Endothelial cell of umbilical vein (primary cell): ENCODE measurements at places on chromosomes 13 and 19.

DNA sequence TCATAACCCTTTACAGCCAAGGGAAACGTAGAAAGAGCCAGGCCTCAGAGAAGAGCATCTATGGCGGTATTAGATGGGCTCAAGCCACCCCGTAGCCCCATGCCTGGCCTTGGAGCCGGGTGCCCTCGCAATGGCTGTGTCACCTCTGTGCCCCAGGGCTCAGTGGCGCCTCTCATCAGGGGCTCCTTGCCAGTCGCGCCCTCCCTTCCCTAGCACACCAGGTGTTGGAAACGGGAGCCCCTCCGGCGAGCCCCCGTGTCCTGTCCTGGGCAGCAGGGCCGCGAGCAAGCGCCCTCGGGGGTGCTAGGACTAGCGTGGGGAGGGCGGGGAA is 453 bp downstream of the ZNF256 start:
- DNase-seq, result no peak

DNA sequence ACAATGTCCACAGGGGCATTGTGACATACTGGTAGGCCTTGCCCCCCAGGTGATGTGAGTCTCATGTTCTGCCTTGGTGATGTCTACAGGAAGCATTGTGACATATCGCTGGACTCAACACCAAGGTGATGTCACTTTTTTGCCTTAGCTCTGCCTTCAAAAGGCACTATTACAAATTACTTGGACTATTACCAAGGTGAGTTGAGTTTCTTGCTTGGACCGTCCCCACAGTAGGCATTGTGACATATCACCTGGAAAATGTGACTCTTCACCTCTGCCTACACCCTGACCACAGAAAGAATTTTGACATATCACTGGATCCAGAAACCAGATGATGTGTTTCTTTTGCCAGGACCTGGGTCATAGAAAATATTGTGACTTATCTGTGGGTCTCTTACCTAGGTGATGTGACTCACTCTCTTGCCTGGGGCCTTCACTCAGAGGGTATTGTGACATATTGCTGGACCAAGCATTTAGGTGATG is 60.6 kb upstream of the ZNF724 start:
- DNase-seq, result no peak

- no peak for DNase-seq
Measured at GRCh38 chr19:55322204-55322885, 2.8 kb downstream of the TMEM150B start.

DNA sequence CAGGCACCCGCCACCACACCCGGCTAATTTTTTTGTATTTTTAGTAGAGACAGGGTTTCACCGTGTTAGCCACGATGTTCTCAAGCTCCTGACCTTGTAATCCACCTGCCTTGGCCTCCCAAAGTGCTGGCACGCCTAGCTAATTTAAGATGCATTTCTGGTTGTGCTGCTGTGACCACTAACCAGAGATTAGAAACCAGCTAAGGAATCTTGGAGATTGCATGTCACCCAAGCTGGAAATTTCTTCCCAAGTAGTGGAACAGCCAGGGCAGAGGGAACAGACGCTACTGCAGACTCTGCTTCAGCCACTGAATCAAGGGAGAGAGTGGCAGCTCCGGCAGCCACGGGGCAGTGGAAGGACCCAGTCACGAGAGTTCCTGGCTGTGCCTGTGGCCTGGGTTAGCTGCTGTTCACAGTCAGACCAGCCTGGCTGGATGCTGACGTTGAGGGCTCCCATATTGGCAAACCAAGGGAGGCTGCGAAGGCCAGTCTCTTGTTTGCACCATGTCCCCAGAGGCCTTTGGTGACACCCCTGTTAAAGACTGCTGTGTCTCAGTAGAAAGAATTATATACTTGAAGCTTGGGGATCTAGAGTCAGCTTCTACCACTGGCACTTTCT is 7.9 kb downstream of the TPM4 start:
- DNase-seq, result no peak

GRCh38 chr13:29594303-29594709 is 1.2 kb downstream of the SLC7A1 start:
- DNase-seq, result peak; percentile 74

- DNase-seq, result no peak
Measured at GRCh38 chr19:35314858-35315470, 14.0 kb upstream of the CD22 start.

GRCh38 chr13:49638030-49638743 is 9.9 kb downstream of the ARL11 start:
- DNase-seq, result no peak

DNA sequence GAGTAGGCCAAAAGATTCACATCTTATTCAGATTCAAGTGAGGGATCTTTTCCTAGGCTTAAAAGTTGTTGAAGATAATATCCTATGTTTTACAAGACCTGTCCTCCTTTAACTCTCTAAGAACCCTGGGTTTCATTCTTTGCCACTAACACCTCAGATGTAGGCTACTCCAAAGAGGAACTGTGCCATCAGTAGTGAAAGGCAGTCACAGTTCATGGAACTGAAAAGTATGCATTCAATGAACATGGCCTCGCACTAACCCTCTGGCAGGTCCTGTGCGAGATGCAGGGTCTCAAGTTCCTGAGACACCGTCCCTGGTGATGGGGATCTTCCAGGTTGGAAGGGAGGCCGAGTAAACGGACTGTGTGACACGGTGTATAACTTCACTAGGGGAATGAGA is 4.3 kb downstream of the LGALS14 start:
- DNase-seq, result no peak
